Upper lobe of right lung (tissue), 1 donor: ENCODE measurements at places on chromosomes 12 and 14. TPM values are rescaled to one million over a fixed set of nuclear protein-coding genes. Genes with fewer than 3 reads are reported as not detected.

GPR84 gene
- 0.96 TPM for total RNA-seq

DNA sequence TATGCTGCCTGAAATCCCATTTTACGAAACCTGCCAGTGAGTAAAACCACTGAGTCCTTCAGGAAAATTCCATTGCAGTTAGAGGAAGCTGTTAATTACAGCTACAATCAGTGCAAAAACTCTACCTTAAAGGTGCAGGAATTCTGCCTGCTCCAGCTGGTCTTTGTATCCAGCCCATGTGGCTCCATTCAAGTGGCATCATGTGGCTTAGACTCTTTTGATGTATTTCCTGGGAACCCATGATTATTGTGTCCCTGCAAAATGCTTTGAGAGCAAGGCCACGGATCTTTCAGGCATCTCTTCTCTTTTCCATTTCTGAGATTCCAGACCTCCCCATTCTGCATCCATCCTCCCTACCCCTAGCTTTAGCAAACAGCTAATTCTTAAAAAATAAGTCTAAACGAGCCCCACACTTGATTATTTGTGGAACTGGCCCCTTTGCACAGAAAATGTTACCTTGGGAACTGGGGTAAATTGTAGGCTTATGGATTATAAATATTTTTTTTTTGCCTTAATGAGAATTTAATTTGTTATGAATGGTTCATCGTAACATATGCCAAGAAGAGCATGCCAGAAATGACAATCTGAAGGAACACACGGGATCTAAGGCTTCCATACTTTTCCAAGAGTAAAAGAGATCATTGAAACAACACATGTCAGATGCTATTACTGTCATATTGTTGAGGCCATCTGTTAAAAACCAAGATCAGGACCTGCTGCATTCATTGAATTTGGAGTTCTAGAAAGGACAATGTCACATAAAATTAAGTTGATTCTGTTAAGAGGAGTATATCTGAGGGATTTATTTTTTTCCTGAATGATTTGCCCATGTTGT, 144.6 kb downstream of the TPH2 start:
- H3K4me1 ChIP-seq, result no peaks in the 10 kb centered on the region
- no peak for DNase-seq
- H3K4me3 ChIP-seq, result no peak overlapping the region
- no peaks in the 10 kb centered on the region for H3K27me3 ChIP-seq
- no peaks in the 10 kb centered on the region for H3K36me3 ChIP-seq
- no peak overlapping the region for H3K27ac ChIP-seq

DNA sequence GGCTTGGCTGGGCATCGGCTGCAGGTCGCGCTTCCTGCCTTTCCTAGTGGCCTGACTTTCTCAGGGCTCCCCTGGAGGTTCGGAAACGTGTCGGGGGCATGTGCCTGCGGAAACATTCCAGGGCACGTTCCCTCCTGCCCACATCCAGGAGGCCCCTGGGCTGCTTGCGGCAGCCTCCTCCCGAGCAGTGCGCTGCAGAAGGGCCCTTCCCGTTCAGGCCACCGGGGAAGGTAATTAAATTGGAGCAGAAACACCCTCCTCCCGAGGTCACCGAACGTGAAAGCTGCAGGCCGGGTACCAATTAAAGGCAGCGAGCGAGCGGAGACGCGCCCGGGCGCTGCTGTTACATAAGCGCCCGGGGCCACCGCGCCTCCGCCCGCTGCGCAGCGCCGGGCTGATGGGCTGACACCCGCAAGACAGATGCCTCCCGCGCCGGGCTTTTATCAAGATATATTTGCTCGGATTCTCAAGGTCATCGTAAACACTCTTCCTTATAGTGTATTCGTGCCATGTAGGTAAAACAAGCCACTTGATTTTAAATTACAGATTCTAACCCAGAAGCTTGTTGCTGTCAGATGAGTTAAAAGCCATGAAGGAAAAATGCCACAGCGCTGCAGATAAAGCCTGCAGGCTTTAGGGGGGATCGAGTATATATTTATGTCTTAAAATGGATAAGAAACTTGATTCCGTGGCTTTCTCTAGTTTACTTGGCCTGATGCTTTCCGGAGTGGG, 31.4 kb downstream of the SSPN start:
- peak overlapping the region; percentile 42 for H3K4me3 ChIP-seq
- peaks cover 9% of the 10 kb centered on the region for H3K4me1 ChIP-seq
- no peak for DNase-seq
- H3K27ac ChIP-seq, result no peak overlapping the region
- H3K27me3 ChIP-seq, result peaks cover 7% of the 10 kb centered on the region

DNA sequence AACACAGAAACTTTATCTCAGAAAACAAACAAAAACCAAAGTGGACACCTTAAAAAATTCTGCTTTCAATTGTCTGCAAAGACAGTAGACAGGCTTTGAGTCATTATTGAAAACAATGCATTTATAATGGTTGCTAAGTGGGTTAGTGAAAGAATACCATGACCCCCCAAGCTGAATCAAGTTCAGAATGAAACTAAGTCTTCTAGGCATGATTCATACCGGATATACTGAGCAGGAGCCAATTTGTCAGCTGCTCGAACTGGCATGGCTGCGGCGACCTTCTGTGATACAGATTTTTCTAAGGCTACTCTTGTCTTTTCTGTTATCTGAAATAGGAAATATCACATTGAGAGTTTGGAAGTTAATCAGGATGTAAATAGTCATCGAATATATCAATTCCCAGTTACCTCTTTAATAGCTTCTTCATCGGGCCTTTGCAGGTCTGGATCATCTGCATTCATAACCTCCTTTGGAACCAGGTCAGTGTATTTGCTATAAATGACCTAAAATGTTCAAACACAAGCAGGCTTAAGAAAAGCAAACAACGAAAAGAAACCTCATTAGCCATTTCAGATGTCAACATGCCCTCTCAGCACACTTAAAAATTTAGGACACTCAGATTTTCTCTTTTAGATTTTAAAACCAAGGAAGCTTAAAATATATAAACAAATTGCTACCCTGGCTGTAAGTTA, 22.3 kb downstream of the SNW1 start:
- H3K4me1 ChIP-seq, result peaks cover 5% of the 10 kb centered on the region
- no peak overlapping the region for H3K4me3 ChIP-seq
- H3K27ac ChIP-seq, result no peak overlapping the region
- no peak for DNase-seq
- peaks cover 88% of the 10 kb centered on the region for H3K36me3 ChIP-seq

SLCO1B3 gene
- total RNA-seq, result not detected

DNA sequence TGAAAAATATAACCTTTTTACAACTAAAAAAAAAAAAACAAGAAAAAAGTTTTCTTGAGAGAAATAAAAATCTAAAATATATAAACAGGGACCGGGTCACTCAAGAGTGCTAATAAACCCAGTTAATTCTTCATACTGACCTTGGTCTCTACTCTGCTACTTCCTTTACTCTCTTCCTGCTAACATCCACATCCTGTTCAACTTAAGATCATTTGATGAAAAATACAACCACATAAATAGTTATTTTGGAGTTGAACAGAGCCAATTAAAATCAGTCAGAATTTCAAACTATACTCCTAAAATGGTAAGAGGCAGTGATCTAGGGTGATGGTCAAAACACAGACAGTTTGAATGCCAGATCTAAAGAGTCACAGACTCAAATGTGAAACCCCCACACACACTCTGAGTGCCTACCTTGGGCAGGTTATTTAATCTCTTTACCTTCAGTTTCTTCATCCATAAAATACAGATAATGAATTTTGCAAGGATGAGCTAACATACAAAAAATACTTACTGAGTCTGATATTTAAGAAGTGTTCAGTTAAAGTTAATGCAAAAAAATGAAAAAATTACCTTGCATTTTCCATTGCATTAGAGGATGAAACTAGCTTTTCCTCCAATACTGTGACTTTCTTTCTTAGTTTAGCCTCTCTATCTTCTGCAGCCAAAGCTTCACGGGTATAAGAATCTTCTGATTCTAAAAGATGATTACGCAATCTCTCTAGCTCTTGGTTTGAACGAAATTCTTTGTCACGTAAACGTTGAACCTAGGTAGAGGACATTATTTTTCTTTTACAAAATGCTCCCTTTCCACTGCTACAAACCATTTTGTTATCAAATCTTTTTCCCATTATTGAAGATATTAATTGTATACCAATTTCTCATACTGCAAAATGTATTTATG, 40.9 kb downstream of the TRIP11 start:
- DNase-seq, result no peak
- H3K36me3 ChIP-seq, result peaks cover 31% of the 10 kb centered on the region
- no peak overlapping the region for H3K4me3 ChIP-seq
- no peak overlapping the region for H3K27ac ChIP-seq
- H3K4me1 ChIP-seq, result peaks cover 28% of the 10 kb centered on the region

TGM1 gene
- total RNA-seq, result 12.3 TPM

DNA sequence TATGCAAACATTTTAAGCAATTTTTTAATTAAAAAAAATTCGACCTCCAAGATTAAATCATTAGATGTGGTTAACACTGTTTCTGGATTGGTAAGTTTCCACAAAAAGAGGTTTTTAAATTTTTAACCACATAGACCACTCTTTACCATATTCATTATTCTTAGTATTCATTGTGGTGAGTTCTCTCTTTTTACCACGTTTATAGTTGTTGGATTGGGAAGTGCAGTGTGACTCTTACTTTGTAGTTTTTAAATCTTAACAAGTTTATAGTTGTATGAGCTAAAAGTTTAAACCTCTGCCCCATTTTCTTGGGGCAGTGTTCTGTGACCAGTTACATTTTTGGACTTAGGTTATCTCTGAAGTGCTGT, 8.6 kb downstream of the ATP2A2 start:
- H3K27me3 ChIP-seq, result no peaks in the 10 kb centered on the region
- H3K36me3 ChIP-seq, result peaks cover 60% of the 10 kb centered on the region
- no peak overlapping the region for H3K4me3 ChIP-seq
- no peak for DNase-seq

- peaks cover 73% of the 10 kb centered on the region for H3K4me1 ChIP-seq
- H3K27me3 ChIP-seq, result peaks cover 4% of the 10 kb centered on the region
- H3K27ac ChIP-seq, result peak overlapping the region; percentile 91
- H3K36me3 ChIP-seq, result no peaks in the 10 kb centered on the region
- peak; percentile 76 for DNase-seq
- no peak overlapping the region for H3K4me3 ChIP-seq
These were observed 4.6 kb downstream of the AHNAK2 start for GRCh38 chr14:104973385-104974145.

GRCh38 chr14:64298773-64299172, 4.6 kb upstream of the ESR2 start:
- no peak for DNase-seq
- no peaks in the 10 kb centered on the region for H3K36me3 ChIP-seq
- no peak overlapping the region for H3K27ac ChIP-seq
- H3K4me3 ChIP-seq, result no peak overlapping the region

- no peaks in the 10 kb centered on the region for H3K27me3 ChIP-seq
- no peak overlapping the region for H3K27ac ChIP-seq
- no peak for DNase-seq
- H3K36me3 ChIP-seq, result no peaks in the 10 kb centered on the region
These were observed 7.8 kb upstream of the OTUB2 start for GRCh38 chr14:94018308-94018707.

DNA sequence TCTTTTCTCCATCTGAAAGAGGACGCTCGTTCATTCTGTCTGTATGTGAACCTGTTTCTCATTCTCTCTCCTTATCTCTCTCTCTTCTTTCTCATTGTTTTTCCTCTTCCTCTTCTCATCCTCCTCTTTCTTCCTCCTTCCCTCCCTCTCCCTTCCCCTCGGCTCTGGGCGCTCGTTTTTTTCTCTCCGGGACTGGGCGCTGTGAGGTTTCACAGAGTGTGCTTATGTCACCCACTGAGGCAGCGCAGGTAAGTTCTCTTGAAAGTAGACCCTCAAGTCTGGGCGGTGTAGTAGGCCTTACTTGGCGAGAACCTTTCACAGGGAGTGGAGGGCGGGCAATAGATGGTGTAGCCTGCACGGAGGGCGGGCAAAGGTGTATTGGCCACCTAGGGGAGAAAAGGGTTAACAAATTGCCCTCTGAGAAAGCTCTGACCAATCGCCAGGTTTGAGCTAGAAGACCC, 4.5 kb upstream of the SIX1 start:
- no peak for DNase-seq
- H3K4me1 ChIP-seq, result peaks cover 37% of the 10 kb centered on the region
- H3K36me3 ChIP-seq, result no peaks in the 10 kb centered on the region
- peaks cover 89% of the 10 kb centered on the region for H3K27me3 ChIP-seq
- H3K4me3 ChIP-seq, result no peak overlapping the region

DNA sequence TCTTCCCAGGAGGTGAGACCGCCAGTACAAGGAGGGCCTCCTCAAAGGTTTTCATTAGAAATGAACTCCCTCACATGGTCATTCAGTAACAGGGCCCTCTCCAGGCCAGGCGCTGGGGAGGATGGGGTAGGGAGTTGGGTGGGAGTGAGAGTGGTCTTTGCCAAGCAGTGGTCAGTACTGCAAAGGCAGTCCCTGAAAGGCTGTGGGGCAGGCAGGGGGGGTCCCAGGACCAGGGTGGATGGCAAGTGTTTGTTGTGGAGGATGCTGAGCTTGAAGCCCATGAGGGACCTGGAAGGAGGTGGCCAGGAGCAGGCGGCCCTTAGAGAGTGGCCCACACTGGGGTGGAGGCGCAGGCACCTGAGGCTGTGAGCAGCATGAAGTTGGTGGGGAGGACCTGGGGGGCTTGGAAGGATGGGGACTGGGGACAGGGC, 26.1 kb downstream of the CEP170B start:
- peaks cover 9% of the 10 kb centered on the region for H3K36me3 ChIP-seq
- no peak for DNase-seq
- no peak overlapping the region for H3K27ac ChIP-seq
- no peaks in the 10 kb centered on the region for H3K4me1 ChIP-seq

GRCh38 chr14:49594347-49595091, 4.2 kb upstream of the LRR1 start:
- DNase-seq, result no peak
- no peaks in the 10 kb centered on the region for H3K27me3 ChIP-seq
- H3K4me1 ChIP-seq, result peaks cover 19% of the 10 kb centered on the region
- H3K4me3 ChIP-seq, result no peak overlapping the region
- no peaks in the 10 kb centered on the region for H3K36me3 ChIP-seq

GPATCH2L gene
- 46.5 TPM for total RNA-seq

DNA sequence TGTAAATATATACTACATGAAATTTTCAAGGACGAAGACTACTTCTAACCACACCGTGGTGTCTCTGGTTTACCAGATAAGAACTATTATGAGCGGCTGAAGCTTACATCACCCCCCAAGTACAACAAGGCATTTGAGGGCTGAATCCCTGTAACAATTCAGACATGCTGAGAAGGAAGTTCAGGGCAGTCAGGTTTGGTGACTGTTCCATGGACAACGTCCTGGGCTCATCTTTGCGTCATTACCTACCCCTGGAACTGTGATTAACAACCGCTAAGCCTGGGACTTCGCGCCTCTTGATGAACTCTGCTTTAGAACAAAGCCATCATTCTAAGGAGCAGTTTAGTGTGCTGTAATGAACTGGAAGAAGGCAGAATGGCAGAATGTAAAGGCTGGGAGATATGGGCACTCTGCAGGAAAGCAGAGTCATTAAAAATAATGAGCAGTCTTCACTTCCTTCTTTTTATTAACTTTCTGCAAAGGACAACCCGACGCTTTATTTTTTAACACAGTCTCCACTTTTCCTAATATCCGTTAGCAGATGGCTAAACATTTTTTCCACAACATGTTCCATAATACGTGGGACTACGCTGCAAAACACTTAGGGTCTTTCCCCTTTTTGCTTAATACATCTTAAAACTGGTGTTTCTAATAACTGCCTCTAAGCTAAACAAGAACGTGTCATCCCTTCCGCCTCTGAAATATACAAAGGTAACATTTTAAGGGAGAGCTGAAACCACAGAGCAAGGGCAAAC, 263.2 kb downstream of the ADAMTS20 start:
- no peak overlapping the region for H3K27ac ChIP-seq
- H3K36me3 ChIP-seq, result no peaks in the 10 kb centered on the region
- no peak for DNase-seq
- no peaks in the 10 kb centered on the region for H3K27me3 ChIP-seq
- no peak overlapping the region for H3K4me3 ChIP-seq
- peaks cover 5% of the 10 kb centered on the region for H3K4me1 ChIP-seq

- H3K27ac ChIP-seq, result no peak overlapping the region
- no peaks in the 10 kb centered on the region for H3K4me1 ChIP-seq
- H3K36me3 ChIP-seq, result no peaks in the 10 kb centered on the region
- no peak overlapping the region for H3K4me3 ChIP-seq
- no peaks in the 10 kb centered on the region for H3K27me3 ChIP-seq
These were observed 96.3 kb downstream of the TSPAN8 start for GRCh38 chr12:71061451-71061850.
